ENCODE measurements at places on chromosomes 13 and 19. TPM values are rescaled to one million over a fixed set of nuclear protein-coding genes. Genes with fewer than 3 reads are reported as not detected.

DNA sequence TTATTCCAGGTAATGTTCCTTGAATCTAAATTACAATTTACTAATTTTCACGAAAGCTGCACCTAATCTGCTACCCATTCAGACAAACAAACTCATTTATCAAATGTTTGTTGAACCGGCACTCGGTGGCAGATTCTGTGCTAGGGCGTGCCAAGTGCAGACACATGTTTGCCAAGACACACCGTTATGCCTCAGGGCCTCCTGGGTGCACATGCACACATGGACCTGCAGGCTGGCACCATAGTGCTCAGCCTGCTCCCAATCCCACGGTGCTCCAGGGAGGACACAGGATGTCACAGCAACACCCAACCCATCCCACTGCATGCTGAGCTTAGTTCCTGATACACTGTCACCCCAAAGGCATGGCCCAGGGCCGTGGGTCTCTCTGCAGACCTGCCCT is 7.7 kb downstream of the SCGB2B2 start:
- no peaks in the 10 kb centered on the region for H3K36me3 ChIP-seq
- peaks cover 3% of the 10 kb centered on the region for H3K4me1 ChIP-seq
- H3K27me3 ChIP-seq, result no peaks in the 10 kb centered on the region
- H3K27ac ChIP-seq, result no peak overlapping the region
- DNase-seq, result no peak
- H3K4me3 ChIP-seq, result no peak overlapping the region

- H3K4me3 ChIP-seq, result no peak overlapping the region
- no peaks in the 10 kb centered on the region for H3K27me3 ChIP-seq
- no peak overlapping the region for H3K27ac ChIP-seq
These were observed 413.9 kb downstream of the SLITRK5 start for GRCh38 chr13:88085036-88085435.

DNA sequence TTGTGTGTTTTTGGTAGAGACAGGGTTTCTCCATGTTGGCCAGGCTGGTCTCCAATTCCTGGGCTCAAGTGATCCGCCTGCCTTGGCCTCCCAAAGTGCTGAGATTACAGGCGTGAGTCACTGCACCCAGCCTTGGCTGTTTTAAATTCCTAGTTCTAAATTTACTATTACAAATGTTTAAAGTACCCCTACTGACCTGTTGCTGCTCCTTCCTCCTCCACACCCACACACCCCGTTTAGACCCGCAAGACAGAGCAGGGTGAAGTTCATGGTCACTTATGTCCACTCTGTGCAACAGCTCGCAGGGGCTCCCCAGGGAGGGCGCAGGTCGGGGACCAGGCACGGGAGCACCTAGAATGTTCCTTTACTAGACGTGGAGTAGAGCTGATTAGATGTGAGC is 28.7 kb downstream of the TMEM161A start:
- no peak overlapping the region for H3K4me3 ChIP-seq
- DNase-seq, result no peak
- H3K27me3 ChIP-seq, result no peaks in the 10 kb centered on the region

DNA sequence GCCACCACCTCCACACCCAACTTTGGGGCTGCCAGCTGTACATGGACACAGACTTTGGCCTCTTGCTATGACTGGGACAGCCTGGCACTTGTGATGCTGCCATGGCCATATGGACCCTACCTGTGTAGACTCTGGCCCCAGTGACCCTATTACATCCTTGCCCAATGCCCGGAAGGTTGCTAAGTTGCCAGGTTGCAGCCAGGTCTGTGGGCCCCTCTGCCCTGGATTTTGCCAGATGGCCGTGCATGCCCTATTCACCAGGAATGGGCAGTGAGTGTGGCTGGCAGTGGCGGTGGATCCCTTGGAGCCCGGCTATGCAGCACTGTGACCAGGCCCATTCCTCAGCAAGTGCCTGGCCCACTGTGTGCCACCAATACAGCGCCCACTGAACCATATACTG is 8.9 kb upstream of the SDHAF1 start:
- peaks cover 57% of the 10 kb centered on the region for H3K27me3 ChIP-seq
- no peak overlapping the region for H3K4me3 ChIP-seq
- H3K36me3 ChIP-seq, result no peaks in the 10 kb centered on the region
- H3K27ac ChIP-seq, result no peak overlapping the region
- H3K4me1 ChIP-seq, result peaks cover 9% of the 10 kb centered on the region
- DNase-seq, result no peak

DNA sequence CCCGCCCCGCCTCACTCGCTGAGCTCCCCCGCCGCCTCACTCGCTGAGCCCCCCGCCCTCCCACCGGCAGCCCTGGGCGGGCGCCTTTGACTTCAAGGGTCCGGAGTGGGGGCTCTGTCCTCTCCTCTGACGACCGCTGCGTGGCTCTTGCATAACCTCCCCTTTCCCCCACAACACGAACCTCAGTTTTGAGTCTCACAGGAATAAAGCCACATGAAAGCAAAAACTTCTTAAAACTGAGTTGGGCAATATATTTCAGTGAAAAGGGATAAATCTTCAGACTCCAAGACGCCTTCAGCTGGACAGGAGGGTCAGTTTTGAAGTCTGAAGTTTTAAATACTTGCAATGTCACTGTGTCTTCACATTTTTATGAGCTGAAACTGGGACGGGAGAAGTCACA is 70.6 kb upstream of the C13orf46 start:
- no peak for DNase-seq
- H3K36me3 ChIP-seq, result peaks cover 7% of the 10 kb centered on the region
- H3K27ac ChIP-seq, result peak overlapping the region; percentile 62
- H3K27me3 ChIP-seq, result no peaks in the 10 kb centered on the region

DNA sequence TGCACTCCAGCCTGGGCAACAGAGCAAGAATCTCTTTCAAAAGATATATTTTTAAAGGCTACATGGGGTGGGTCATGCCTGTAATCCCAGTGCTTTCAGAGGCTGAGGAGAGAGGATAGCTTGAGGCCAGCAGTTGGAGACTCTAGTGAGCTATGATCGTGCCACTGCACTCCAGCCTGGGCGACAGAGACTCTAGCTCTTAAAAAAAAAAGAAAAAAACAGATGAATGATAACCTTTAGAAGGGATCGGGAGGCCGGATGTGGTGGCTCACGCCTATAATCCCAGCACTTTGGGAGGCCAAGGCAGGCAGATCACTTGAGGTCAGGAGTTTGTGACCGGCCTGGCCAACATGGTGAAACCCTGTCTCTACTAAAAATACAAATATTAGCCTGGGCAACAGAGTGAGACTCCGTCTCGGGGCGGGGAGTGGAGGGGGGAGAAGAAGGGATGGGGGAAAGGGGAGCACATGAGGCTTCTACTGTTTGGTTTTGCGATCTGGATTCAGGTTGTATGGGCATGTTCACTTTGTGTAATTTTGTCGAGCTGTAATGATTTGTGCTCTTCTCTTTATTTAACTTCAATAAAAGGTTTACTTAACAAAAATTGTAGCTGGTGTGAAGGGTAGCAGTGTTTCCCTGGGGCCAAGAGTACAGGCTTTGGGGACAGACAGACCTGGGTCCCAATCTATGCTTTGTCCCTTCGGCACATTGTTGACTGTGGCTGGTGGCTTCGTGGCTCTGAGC is 1.1 kb upstream of the PSMC4 start:
- H3K4me3 ChIP-seq, result peak overlapping the region; percentile 91
- H3K27me3 ChIP-seq, result no peaks in the 10 kb centered on the region
- H3K36me3 ChIP-seq, result peaks cover 19% of the 10 kb centered on the region

- peaks cover 27% of the 10 kb centered on the region for H3K4me1 ChIP-seq
- no peaks in the 10 kb centered on the region for H3K36me3 ChIP-seq
- H3K27ac ChIP-seq, result no peak overlapping the region
- no peak overlapping the region for H3K4me3 ChIP-seq
- DNase-seq, result no peak
- H3K27me3 ChIP-seq, result no peaks in the 10 kb centered on the region
These were observed 29.9 kb downstream of the PBX4 start for GRCh38 chr19:19588546-19588945.

DNA sequence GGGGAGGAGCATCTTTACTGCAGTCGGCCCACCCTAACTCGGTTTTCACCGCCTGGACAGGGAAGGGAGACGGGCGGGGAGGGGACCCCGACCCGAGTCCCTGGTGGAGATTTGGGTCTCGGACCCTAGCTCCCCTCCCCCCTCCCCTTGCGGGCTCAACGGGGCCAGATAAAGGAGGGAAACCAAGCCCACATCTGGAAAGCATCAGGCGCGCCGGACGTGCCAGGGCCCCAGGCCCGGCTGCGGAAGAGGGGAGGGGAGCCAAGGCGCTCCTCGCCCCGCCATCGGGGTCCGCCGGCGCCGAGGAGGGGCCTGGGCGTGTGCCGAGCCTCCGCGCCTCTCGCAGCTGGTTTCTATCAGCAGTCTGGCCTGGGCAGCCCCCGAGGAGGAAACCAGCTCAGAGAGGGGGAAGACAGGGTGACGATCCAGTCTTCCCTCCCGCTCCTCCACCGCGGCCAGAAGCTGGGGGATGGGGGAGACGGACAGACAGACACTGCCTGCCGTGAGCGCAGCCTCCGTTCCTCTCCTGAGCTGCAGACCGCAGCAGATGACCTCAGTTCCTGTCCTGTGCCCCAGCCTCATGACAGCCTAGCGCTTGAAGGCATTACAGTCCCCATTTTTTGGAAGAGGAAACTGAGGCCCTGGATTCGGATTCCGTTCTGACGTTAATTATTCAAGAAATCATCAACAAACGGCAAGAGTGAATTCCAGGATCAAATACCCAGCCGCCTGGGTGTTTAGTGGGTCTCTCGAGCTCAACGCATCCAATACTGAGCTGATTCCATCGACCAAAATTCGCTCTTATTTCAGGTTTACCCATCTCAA is 3.6 kb upstream of the GNG8 start:
- peaks cover 29% of the 10 kb centered on the region for H3K4me1 ChIP-seq
- H3K4me3 ChIP-seq, result peak overlapping the region; percentile 49
- peak; percentile 78 for DNase-seq
- H3K27me3 ChIP-seq, result peaks cover 14% of the 10 kb centered on the region

- H3K4me3 ChIP-seq, result no peak overlapping the region
- no peaks in the 10 kb centered on the region for H3K4me1 ChIP-seq
- no peak for DNase-seq
- H3K27me3 ChIP-seq, result no peaks in the 10 kb centered on the region
These were observed 535.8 kb upstream of the SGCG start for GRCh38 chr13:22644941-22645340.

The LAMP1 gene
- 229 TPM for total RNA-seq

The MYBPC2 gene
- 0.29 TPM for total RNA-seq

The ADGRE2 gene
- total RNA-seq, result 8.1 TPM

Data from suprapubic skin (tissue), 4 donors.